GM06990 (cell line): ENCODE measurements at places on chromosomes 16 and 17.

DNA sequence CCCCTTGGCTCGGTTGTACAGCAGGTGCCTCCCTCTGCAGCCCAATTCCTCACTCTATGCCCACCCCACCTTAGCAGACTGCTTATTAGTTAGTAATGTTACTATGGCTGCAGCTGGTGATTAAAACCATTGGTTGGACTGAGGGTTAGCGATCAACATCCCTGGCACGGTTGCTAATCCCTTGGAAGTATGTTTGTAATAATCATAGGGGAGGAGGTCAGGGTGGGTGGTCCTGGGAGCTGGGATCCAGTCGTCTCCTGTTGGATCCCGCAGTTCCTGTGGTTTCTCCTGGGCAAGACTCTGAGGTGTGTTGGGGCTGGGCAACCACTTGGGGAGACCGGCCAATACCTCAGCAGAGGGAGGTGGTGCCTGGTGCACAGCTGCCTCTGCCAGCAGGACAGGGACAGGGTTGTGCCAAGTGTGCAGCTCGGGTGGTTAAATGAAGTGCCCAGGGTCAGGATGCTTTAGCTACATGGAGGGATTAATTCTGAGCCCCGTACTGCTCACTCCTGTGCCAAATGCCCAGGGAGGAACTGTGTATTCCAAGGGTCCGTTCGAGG, 38.0 kb downstream of the FZD2 start:
- no peak for DNase-seq

DNA sequence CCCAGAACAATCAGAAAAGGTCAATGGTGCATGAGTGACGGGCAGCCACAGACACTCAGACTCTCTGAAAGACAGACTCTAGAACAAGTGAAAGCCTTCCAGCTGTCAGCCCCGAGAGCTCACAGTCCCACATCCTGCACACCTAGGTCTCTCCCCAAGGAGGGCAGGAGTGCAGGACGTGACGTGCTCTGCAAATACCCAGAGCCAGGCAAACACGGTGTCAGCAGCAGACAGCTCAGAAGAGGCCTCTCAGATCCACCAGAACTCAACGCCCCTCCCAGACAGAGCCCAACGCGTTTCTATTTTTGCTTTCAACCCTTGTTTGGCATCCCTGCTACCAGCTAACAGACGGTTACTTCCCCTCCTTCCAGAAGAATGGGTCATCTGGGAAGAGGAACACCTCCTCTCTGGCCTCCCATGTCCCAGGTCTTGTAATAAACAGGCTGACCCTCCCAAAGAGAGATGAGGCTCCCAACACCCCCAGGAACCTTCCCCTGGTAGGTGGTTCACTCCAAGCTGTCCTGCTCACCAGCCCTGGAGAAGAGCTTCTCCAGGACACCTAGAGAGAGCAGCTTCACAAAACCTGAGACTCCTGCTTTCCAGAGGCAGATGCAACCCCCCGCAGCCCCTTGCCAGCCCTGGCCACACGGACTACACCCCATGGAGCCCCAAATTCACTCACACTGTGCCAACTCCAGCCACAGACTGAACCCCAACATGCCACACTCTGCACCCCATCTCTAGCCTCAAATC, 7.6 kb downstream of the PITPNM3 start:
- no peak for DNase-seq

DNA sequence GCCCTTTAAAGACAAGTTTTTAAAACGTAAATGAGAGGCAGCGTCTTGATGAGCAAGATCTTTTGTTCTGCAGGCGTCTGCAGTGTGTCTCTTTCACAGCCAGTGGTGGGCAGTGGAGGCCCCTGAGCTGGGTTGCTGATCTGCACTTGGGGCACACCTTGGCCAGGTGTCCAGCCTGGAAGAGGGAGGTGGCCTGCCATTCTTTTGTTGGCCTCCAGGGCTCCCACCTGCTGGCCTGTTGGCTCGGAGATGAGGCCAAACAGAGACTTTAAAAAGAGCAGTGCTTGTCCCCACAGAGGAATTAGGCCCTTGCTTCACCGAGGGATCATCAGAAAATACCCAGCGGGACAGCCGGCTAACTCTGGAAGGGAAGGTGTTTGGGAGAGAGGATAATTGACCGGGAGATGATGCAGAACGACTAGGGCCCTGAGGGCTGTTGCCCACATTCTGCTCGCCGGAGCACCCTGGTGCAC, 145.9 kb upstream of the PLCG2 start:
- no peak for DNase-seq

DNA sequence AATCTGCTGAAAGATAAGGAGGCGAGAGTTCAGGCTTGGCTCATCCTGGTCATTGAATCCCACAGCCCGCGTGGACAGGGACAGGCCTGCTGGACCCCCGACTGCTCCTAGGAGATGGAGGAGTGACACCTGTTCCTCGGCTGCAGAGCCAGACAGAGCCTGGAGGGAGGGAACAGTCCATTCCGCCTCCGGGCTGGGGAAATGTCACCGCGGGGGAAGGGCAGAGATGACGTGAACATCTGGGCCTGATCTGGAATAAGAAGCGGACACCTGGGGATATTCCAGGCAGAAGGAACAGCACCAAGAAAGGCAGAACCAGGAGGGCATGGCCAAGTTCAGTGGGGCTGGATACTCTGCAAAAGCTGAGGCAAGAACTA, 1.5 kb downstream of the ZNF747 start:
- no peak for DNase-seq
